ENCODE measurements at places on chromosomes 5 and 9.

DNA sequence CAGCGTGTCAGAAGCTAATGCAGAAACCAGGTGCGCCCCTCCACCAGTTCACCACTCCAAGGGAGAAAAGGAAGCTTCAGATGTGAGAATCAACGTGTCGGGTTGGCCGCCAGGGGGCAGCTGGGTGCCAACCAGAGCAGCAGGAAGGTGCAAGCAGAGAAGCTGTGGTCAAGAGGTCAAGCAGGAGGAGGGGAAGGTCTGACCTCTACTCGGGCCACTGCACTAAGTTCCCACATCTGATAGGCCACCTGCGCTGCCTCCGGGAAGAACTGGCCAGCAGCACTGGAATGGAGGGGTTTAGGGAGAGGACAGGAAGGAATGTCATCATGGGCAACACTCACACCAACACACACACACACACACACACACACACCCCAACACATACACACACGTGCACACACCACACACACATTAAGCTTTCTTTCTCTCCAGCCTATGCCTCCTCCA, 31.4 kb downstream of the ANXA6 start:
- H3K36me3 ChIP-seq: peaks cover 84% of the 10 kb centered on the region
- no peak overlapping the region for H3K4me3 ChIP-seq
- peak; percentile 51 for DNase-seq
- H3K27me3 ChIP-seq: no peaks in the 10 kb centered on the region
- H3K27ac ChIP-seq: no peak overlapping the region
- H3K4me1 ChIP-seq: peaks cover 2% of the 10 kb centered on the region

DNA sequence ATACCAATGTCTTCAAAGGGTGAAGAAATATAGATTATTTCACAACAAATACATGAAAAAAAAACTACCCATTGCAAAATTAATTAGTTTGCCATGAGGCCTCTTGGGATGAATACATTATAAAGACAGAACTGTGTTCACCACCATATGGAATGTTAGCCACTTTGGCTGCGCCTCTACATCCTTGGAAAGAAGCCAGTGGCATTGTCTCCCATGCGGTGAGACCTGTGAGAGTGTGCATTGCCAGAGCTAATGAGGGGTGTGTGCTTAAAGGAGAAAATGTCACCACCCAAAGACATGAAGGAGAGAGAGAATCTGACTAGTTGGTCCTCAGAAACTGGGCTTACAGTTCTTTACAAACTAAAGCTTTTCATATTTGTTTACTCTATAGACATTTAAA, 110.6 kb downstream of the PLPPR1 start:
- H3K27ac ChIP-seq: no peak overlapping the region
- no peaks in the 10 kb centered on the region for H3K4me1 ChIP-seq
- H3K36me3 ChIP-seq: no peaks in the 10 kb centered on the region
- no peak for DNase-seq

DNA sequence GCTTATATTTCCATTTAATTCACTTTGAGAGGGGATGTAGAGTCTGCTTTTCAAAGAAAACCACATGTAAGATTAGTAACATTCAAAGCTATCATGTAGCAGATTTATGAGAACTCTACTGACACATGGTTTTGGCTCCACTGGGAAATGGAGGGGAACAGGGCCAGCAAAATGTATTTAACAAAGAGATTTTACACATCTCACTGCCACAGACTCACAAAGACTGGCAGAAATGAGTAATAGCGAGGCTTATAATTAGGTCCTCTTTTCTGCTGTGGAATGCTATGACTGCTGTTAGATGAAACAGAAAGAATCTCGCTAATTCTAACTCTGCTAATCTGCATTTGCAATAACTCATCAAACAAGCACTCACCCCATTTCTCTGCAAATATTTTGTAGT, 4.5 kb downstream of the DAP start:
- no peak overlapping the region for H3K27ac ChIP-seq
- H3K27me3 ChIP-seq: no peaks in the 10 kb centered on the region
- no peak overlapping the region for H3K4me3 ChIP-seq
- DNase-seq: peak; percentile 53

- H3K4me1 ChIP-seq: no peaks in the 10 kb centered on the region
- H3K27me3 ChIP-seq: no peaks in the 10 kb centered on the region
- no peaks in the 10 kb centered on the region for H3K36me3 ChIP-seq
- no peak overlapping the region for H3K4me3 ChIP-seq
- H3K27ac ChIP-seq: no peak overlapping the region
- DNase-seq: no peak
Observed at GRCh38 chr5:166980666-166981065, 1310.8 kb upstream of the WWC1 start.

DNA sequence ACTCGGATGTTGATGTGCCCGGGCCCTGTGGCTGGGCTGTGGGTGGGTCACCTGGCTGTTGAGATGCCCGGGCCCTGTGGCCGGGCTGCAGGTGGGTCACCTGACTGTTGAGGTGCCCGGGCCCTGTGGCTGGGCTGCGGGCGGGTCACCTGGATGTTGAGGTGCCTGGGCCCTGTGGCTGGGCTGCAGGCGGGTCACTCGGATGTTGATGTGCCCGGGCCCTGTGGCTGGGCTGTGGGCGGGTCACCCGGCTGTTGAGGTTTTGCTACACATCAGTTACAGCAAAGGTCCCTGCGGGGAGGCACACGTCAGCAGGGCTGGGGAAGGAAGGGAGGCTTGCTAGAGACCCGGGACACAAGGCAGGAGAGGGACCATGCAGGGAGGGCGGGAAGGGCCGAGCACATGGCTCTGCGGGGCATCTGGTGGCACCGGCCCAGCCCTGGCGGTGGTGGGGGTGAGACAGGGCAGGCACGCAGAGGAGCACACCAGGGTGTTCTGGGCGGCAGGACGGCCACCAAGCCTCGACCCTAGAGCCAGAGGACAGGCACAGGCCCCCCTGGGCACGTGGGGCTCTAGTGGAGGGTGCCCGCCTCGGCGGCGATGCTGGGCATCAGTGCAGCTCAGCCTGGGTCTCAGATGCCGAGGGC, 35.4 kb downstream of the PNPLA7 start:
- H3K27ac ChIP-seq: no peak overlapping the region
- no peak overlapping the region for H3K4me3 ChIP-seq
- H3K4me1 ChIP-seq: no peaks in the 10 kb centered on the region
- DNase-seq: no peak
- H3K36me3 ChIP-seq: no peaks in the 10 kb centered on the region

DNA sequence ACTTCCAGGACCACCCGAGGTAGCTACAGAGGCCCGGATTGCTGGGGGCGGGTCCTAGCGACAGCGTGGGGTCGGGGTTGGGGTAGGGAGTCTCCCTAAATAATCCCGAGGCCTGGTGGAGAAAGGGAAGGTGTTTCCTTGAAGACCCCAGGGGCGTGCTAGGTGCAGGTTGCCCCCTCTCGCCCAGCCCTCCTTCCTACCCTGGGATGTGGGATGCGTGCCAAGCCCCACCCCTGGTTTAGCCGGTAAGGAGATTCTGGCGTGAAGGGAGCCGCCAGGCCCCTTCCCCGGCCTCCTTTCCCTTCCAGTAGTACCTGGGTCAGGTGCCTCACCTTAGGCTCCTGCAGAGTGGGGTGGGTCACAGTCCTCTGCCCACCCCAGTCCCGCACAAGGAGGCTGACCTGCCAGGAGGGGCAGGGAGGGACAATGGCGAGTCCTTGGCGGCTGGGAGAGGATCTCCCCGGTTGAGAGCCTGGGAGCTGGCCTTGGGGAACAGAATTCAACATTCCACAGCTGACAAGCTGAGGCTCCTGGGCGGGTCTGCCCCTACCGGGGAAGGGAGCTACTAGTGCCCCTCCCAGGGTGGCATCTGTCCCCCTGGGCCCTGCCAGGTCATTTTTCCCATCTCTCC, 674 bp downstream of the TSPAN17 start:
- no peak for DNase-seq
- peak overlapping the region; percentile 51 for H3K27ac ChIP-seq
- peak overlapping the region; percentile 76 for H3K4me3 ChIP-seq
- H3K36me3 ChIP-seq: peaks cover 3% of the 10 kb centered on the region

- H3K4me3 ChIP-seq: no peak overlapping the region
- no peaks in the 10 kb centered on the region for H3K4me1 ChIP-seq
- no peaks in the 10 kb centered on the region for H3K36me3 ChIP-seq
Observed at GRCh38 chr9:13432904-13433303, 153.4 kb upstream of the MPDZ start.

GRCh38 chr5:94345257-94345656, 273.1 kb downstream of the KIAA0825 start:
- H3K36me3 ChIP-seq: no peaks in the 10 kb centered on the region
- no peaks in the 10 kb centered on the region for H3K27me3 ChIP-seq
- no peaks in the 10 kb centered on the region for H3K4me1 ChIP-seq
- H3K4me3 ChIP-seq: no peak overlapping the region

- H3K36me3 ChIP-seq: peaks cover 14% of the 10 kb centered on the region
- H3K4me3 ChIP-seq: peak overlapping the region; percentile 99
- DNase-seq: peak; percentile 57
- peaks cover 5% of the 10 kb centered on the region for H3K27me3 ChIP-seq
Observed at GRCh38 chr5:127518319-127518621, 830 bp downstream of the PRRC1 start.

- peak; percentile 75 for DNase-seq
- no peak overlapping the region for H3K4me3 ChIP-seq
- peaks cover 39% of the 10 kb centered on the region for H3K4me1 ChIP-seq
- peak overlapping the region; percentile 38 for H3K27ac ChIP-seq
- no peaks in the 10 kb centered on the region for H3K27me3 ChIP-seq
- no peaks in the 10 kb centered on the region for H3K36me3 ChIP-seq
Observed at GRCh38 chr5:149153751-149154610, 12.7 kb downstream of the ABLIM3 start.

DNA sequence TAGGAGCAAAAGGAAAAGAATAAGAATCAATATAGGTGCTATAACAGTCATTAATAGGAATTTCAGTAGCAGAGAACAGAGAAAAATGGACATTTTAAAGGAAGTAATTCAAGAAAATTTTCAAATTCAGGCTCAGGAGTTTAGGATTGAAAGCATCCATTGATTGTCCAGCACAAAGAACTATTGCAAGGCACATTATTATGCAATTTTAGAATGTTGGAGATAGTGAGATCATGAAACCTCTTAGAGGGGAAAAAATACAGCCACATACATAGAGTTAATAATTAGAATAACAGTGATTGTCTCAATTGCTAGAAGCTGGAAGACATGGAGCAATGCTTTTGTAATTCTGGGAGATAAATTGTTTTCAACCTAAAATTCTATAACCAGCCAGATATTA, 31.5 kb downstream of the CNTLN start:
- H3K4me3 ChIP-seq: no peak overlapping the region
- H3K27ac ChIP-seq: no peak overlapping the region
- H3K27me3 ChIP-seq: no peaks in the 10 kb centered on the region
- H3K4me1 ChIP-seq: no peaks in the 10 kb centered on the region
- H3K36me3 ChIP-seq: no peaks in the 10 kb centered on the region

DNA sequence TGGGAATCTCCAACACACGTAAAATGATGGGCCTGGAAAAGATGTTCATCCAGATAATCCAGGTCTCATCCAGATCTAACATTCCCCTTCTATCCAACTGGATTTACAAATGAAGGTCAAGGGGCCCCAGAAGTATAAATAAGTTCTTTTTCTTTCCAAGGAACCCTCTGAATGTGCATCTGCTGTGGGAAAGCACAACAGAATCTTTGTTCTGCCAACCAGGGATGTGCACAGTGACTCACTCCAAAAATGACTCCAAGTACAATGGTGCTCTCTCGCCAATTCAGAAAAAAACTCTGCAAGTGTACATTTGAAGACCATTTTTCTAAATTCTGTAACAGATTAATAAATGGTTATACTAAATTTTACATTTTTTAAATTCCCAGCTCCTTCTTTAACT, 12.4 kb downstream of the RAPGEF6 start:
- no peaks in the 10 kb centered on the region for H3K4me1 ChIP-seq
- no peaks in the 10 kb centered on the region for H3K36me3 ChIP-seq
- no peak overlapping the region for H3K27ac ChIP-seq
- no peaks in the 10 kb centered on the region for H3K27me3 ChIP-seq
- peak; percentile 79 for DNase-seq

DNA sequence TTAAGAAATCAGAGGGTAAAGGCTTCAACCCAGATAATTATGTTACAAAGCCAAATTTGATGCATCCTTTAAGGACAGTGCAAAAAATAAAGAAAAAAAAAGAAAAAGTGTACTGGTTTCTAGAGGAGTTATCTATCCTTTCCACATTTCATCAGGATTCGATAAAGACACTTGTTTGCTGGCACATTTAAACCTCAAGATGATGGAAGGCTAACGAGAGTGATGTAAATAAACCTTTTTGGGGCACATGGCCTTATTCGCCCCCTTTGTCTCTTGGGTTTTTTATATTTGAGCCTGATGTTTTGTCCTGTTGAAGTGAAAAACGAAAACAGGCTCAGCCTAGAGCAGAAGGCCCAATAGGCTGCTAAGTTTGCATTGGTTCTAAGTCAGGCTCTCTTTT, 416.5 kb downstream of the TAF11L14 start:
- H3K27ac ChIP-seq: no peak overlapping the region
- H3K4me1 ChIP-seq: no peaks in the 10 kb centered on the region
- no peak for DNase-seq
- H3K27me3 ChIP-seq: no peaks in the 10 kb centered on the region
- H3K4me3 ChIP-seq: no peak overlapping the region
- H3K36me3 ChIP-seq: no peaks in the 10 kb centered on the region

DNA sequence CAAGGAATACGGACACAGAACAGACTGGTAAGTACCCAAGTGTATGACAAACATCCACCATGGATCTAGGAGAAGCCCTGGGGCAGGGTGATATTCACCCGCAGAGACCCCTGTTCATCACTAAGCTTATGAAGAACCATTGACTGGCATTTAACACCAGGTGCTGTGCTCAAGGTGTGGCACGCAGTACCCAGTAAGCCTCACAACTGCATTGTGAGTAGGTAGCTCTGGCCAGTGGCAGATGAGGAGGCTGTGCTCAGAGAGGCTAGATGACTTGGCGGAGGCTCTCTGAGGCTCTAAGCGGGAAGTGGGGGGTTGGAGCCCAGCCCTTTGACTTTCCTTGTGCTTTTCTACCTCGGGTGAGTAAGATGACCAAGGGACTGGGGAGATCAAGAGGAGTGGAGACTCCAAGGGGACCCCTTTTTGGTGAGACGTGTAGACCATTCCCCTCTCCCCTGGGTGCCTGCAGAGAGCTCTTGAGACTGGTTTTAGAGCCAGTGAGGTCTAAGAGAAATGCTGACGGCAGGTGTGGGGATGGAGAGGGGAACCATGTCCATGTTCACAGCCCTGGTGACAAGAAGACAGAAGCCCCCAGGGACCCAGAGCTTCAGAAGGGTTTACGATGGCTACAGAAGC, 70.8 kb downstream of the IL6ST start:
- no peak overlapping the region for H3K27ac ChIP-seq
- DNase-seq: no peak
- H3K4me3 ChIP-seq: no peak overlapping the region
